Effector CD4-positive, alpha-beta T cell (primary cell): ENCODE measurements at places on chromosomes 16 and 17.

DNA sequence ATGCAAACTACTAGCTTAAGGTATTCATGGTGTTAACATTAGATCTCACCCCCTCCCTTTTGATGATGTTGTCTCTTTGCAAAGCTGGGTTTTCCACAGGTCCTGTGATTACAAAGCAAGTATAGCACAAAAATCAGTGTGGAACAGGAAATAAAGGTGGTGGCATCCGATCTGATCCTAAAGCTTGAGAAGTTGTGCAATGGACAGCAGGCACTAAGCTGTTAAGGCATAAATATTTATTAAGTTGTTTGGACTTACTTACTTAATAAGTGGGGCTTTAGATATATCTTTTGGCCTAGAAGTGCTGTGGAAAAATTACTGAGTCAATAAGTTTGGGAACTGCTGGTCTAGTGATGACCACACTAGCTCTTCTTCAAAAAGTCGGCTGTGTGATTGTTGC, 5.0 kb downstream of the GLP2R start:
- no peak for DNase-seq

DNA sequence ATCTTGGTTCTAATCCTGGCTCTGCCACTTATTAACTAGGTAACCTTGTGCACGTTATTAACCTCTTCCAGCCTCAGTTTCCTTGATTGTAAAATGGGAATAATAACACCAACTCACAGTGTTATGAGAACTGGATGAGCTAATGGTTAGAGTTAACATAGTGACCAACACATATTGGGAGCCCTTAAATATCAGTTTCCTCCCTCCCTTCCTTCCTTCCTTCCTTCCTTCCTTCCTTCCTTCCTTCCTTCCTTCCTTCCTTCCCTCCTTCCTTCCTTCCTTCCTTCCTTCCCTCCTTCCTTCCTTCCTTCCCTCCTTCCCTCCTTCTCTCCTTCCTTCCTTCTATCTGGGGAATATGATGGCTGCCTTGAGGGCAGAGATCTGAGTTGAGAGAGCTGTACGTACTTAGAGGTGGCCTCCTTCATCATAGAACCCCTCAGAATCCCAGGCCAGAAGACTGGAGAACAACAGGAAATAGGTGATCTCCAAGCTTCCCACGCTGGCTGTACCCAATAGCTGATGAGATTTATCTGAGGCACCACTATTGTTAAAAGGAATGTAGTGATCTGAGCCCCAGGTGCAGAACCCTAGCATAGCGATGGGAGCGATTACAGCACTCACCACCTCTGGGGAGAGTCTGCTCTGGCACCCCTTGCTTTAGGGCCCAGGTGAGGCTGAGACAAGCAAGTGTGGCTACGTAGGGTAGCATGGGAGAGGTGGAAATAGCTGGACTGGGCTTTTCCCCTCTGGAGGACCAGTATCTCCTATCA, 26.2 kb downstream of the CCR7 start:
- DNase-seq = no peak

GRCh38 chr16:8230497-8230896, 359.8 kb downstream of the TMEM114 start:
- DNase-seq = no peak

- no peak for DNase-seq
Observed at GRCh38 chr17:4634976-4635375, 6.5 kb downstream of the ALOX15 start.

DNA sequence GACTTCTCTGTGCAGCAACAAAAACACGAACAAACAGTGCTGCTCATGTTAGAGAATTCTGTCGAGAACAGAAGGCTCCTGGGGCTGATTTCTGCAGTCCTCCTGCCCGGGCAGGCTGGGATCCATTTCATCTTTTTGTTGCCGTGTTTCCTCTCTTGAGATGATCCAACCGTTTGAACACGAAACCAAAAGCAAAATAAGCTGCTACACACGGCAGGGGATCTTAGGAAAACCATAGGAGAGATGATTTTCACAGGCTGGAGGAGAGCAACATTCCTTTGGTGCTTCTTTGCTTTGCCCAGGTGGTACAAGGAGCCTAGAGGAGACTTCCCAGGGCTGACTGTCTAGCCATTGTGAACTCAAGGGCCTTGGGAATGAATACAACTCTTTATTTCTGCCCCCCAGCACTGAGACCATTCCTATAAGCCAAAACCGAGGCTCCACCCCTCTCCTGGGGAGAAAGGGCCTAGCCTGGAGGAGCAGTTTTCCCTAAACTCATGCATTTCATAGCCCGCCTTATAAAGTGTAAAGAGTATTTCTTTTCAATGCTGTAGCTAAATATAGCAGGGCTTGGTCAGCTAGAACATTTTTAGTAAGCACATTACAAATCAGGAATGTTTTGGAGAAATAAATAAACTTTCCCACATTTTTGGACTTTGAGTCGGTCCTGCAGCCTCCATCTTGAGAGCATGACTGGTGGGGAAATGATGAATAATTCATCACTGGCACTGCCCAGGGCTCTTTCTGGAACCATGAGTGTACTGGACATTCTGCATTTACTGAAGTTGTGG, 7.7 kb downstream of the FOXL1 start:
- DNase-seq = no peak

DNA sequence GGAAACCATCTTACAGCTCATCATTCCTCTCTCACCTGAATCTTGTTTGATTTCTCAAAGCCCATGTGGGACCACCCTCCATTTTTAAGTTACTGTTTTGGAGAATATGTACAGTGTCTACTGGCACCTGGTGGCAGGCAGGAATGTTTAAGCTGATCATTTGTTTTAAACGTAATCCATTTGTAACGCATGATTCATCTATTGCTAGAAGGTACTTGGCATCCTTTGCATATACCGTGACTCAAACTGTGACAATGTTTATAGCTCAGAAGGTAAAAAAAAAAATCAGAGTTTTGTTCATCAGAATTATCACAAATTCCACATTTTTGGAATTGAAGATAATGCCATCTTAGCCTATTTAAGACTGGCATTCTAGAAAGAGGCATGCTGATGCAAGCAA, 1007.5 kb upstream of the EEF2KMT start:
- no peak for DNase-seq

GRCh38 chr16:47037746-47038458, 64.4 kb upstream of the DNAJA2 start:
- peak; percentile 85 for DNase-seq

DNA sequence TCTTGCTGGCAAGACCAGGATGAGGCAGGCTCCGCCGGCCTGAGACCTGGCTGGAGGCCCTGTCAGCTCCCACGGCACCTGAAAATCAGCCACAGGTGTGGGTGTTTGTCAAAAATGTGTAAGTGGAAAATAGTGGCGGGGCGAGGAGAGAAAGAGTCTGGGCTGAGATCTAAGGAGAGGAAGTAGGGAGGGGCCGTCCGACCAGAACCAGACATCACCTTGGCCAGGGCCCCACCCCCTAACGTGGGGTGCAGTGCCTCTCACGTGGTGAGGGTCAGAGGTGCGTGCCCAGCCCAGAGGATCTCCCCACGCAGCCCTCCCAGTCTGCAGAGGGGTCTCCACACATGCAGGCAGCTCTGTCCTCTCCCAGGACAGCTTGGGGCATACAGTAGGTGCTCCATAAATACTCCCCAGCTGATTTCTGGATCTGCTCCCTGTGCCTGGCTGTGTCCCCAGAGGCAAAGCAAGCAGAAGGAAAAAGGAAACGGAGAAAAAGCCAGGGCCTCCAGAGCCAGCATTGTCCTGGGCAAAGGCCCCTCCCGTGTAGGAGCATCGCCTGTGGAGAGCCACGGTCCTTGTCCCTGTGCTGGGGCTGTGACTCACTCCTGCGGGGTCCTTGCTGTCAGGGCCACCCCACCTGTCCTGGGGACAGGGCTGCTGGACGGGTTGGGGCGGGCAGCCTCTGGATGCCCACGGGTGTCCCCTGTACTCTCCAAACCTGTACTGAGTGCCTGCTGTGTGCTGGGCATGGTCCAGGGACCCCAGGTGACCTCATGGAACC, 16.7 kb downstream of the ZFPM1 start:
- DNase-seq = peak; percentile 50

GRCh38 chr17:4594931-4595684, 10.8 kb downstream of the SMTNL2 start:
- DNase-seq = no peak

DNA sequence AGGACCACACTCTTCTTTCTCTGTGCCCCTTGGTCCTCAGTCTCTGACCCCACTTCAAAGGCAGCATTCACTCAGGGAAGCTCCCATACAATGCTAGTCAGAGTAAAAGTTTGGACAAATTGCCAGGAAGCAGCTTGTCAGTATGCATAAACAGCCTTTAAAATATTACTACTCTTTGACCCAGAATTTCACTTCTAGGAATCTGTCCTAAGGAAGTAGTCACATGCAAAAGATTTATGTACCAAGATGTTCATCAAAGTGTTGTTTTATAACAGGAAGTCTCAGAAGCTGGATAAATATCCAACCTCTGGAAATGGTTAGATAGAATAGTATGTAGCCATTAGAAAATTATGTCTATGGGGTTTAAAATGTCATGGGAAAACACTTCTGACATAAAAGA, 31.0 kb downstream of the MAPT start:
- no peak for DNase-seq

DNA sequence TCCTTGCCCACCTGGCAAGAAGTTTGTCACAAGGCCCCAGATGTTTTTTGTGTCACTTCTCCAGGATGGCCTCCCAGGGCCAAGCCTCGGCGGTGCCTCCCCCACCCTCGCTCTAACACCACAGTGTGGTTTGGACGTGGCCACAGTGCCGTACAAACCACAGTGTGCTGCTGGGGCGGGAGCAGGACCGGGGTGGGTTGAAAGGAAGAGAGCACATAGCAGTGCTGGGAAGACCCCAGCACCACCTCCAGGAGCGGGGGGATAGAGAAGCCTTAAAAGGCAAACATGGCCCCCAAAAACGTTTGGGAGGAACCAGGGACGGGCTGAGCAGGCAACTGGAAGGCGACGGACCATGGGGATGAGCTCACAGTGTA, 5.0 kb upstream of the BCL6B start:
- no peak for DNase-seq
